RWPE2 (cell line): ENCODE measurements at places on chromosomes 1 and 21.

DNA sequence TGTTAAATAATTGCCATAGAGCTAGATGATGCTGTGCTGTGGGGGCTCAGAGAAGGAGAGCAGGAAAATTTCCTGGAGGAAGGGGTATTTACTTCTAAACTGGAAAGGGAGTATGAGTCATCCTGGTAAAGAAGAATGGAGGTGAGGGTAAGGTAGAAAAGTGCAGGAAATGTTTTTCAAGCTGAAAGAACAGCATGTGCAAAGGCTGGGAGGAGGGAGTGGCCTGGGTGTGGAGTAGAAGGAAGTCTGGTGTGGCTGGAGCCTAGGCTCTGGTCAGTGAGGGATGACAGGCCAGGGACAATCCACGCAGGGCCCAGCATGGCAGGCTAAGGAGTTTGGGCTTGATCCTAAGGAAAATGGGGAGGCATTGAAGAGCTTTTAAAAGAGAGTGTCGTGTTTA is 45.9 kb downstream of the MATN1 start:
- DNase-seq: peak; percentile 5

DNA sequence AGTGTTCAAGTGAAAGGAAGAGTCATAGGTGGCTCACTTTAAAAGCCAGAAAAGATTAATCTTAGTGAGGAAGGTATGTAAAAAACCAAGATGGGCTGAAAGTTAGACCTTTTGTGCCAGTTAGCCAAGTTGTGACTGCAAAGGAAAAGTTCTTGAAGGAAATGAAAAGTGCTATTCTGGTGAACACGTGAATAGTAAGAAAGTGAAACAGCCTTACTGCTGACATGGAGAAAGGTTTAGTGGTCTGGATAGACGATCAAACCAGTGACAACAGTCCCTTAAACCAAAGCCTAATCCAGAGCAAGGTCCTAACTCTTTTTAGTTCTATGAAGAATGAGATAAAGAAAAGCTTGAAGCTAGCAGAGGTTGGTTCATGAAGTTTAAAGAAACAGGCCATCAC is 106.4 kb downstream of the CTH start:
- no peak for DNase-seq

- no peak for DNase-seq
These were observed 411 bp downstream of the FAM229A start for GRCh38 chr1:32361674-32362473.

DNA sequence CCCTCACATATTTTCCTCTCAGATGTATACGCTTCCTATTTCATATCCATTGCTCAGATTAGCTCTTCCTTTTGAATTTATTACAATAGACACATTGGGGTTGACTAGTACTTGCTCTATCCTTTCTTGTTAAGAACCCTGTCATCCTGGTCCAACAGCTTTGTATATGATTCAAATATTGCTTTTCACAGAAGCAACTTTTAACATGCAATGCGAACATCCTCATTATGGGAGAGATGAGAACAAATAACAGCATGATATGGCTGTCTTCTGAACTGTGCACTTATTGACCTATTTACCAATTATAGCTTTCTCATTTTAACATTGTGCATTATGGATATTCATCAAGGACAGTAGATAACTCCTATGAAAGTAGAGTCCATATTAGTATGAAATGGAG is 510.8 kb downstream of the PTPRC start:
- no peak for DNase-seq

GRCh38 chr1:91622616-91623015 is 122.0 kb downstream of the CDC7 start:
- no peak for DNase-seq

DNA sequence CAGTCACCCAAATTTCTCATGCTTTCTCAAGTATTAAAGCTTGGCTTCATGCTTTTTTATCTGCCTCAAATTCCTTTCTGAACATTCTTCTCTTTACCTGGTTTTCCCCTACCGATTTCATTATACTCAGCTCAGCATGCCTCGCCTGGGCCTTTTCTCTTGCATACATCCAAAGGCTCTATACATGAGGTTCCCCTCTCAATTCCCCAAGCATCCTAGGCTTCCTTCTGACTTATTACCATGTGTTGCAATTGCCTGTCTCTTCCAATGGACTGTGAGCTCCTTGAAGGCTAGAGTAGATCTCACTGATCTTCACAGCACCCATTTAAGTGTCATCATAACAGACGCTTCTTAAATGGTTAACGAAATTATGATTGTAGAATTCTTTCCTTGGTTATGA is 24.1 kb upstream of the CYP4A22 start:
- DNase-seq: no peak

DNA sequence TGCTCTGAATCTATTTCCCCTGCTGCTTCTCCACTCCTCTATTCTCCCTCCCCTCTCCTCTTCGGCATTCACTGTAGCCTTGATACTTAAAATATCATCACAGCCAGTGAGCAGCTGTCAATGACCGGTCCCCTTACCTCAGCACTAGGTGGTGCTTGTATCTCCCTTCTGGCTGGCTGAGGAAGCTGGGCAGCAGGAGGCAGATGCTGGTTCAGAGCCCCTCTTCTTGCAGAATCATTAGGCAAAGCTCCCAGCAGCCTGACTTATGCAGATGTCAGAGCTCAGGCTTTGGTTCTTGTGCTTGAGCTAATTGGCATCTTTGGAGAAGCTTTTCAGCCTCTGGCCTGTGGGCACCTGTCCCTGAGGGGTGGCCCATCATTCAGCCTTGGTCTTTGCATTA is 31.9 kb upstream of the KCNA2 start:
- no peak for DNase-seq
